ENCODE measurements at places on chromosomes 6 and 20.

DNA sequence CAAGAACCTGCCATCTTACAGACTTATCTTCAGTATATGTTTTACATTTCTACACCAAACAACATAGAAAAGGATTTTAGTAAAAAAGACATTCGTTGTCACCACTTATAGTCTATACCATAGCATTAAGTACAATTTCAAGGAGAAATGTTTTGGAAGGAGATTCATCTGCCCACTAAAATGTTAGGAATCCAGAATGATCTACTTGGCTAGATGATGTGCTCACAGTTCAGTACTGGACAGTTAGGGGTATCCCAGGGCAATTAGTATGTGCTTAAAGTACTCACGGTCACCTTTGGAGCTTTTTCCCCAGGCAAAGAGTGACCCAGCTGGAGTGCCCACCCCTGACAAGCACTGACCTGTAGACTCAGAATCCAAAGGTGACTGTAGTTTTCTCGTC is 222.9 kb downstream of the SLC24A3 start:
- DNase-seq: no peak

GRCh38 chr6:24252280-24252679 is 105.6 kb downstream of the DCDC2 start:
- no peak for DNase-seq

GRCh38 chr6:106199331-106199730 is 113.2 kb downstream of the PRDM1 start:
- no peak for DNase-seq

DNA sequence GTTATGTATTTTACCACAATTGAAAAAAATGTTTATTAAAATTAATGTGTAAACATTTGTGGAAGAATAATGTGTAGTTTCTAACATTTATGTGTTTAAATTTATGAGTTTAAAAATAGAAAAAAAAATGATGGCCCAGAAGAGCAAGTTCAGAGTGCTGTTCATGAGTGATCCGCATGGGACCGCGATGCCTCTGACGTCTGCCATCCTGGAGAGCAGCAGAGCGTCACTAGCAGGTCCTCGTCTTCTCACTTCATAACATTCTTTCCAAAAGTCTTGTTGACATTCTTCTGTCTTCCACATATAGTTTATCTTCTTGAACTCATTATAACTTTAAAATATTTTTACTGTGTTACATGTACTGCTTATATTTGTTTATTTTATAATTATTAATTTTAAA is 15.5 kb downstream of the BTNL2 start:
- DNase-seq: no peak

DNA sequence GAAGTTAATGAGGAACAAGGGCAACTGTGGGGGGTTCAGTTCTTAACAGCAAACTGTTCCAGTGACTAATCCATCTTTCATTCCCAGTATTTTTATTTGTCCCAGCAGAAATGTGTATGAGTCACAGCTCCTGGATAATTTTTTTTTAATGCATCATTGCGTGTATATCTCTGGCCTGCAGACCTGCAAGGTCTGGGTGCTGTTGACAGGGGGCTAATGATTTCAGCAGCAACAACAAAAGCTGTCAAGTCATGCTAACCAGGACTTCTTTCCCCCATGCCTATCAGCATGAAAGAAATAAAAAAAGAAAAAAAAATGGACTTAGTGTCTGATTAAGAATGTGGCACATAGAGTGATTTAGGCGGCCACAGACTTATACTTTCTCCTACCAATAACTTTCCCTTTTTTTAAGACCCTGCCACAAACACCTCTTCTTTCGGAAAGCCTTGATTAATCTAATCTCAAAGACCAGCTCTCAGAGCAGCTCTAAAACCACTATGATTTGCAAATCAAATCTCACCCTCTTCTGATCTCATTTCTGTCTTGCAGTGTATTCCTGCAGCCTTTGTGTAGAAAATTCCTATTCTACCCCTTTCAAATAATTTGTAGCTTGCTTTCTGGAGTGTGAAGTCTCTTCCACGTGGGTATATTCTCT is 14.2 kb upstream of the PREX1 start:
- no peak for DNase-seq

GRCh38 chr20:48785256-48785655 is 42.5 kb downstream of the PREX1 start:
- no peak for DNase-seq

DNA sequence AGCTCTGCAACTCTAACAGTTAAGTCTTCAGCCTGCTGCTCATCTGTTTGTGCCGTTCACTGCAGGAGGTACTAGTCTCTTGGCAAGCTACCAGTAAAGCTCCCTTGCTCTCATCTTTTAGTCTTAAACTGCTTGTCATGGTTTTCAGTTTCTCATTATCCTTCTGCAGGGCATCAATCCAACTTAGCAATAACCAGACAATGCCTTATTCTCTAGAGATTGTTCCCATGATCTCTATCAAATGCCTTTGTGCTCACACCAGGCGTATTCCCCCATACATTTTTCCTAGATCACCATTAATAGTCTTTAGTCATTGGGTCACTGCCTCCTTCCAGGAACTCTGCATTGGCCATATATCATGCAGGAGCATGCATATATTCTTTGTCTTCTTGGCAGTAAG is 171.3 kb downstream of the GRM1 start:
- no peak for DNase-seq

DNA sequence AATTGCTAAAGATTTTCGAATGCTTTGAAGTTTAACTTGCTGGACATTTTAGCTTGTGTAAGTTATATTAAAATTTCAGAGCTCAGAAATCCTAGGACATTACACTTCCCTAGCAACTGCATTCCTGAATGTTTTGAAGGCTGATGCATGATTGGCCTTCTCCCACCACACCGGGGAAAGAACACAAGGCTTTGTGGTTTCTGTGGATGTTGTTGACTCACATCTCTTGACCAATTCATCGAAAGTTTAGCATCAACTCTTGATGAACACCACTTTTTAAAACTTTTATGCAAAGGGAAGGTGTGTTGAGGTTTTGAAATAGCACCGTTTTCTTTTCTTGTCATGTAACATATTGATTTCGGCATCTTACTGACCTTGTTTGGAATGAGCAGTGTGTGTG is 81.1 kb downstream of the RIMS1 start:
- no peak for DNase-seq

All from keratinocyte (primary cell).